Dermis blood vessel endothelial cell (primary cell): ENCODE measurements at places on chromosomes 5 and 9.

DNA sequence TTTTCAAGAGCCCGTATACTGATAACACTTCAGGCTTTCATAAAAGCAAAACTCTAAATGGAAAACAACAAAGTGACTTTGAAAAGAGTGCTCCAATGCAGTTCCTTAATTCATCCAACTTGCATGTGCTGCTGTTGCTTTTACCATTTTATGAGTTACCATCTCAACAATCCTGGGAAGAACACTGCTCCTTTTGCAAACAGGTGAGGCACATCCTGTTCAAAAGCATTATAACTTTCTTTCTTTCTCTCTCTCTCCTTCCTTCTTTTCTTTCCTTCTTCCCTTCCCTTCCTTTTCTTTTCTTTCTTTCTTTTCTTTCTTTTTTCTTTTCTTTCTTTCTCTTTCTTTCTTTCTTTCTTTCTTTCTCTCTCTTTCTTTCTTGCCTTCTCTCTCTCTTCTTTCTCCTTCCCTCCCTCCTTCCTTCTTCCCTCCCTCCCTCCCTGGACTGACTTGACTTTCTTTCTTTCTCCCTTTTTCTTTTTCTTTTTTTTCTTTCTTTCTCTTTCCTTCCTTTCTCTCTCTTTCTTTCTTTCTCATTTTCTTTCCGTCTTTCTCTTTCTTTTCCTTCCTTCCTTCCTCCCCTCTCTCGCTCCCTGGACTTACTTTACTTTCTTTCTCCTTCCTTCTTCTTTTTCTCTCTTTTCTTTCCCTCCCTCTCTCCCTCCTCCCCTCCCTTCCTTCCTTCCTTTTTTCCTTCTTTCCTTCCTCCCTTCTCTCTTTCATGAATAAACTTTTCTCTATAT lies 11.2 kb upstream of the PARP8 start:
- DNase-seq, result no peak

GRCh38 chr9:115945009-115945431 lies 208.6 kb upstream of the PAPPA start:
- DNase-seq, result no peak

GRCh38 chr5:81361600-81361999 lies 32.3 kb downstream of the ACOT12 start:
- no peak for DNase-seq

GRCh38 chr9:133788819-133789717 lies 50.9 kb upstream of the SARDH start:
- DNase-seq, result peak; percentile 83

DNA sequence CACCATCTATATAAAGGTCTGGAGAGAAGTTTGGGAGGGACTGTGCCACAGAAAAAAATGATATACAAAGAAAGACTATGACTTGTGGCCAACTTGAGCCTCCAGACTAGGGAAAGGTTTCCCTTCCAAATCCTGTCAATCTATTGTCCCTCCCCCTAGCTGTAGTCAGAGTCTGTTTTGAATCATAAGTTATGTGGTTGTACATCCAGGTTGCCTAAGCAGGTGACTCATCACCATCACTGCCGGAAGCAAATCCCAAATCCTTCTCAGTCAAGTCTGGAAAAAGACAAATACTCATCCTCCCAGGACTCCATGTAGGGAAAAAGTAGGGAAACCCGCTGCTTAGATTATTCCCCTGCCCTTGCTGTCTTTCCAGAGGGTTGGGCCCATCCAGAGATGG lies 235.7 kb downstream of the CDK5RAP2 start:
- no peak for DNase-seq
